ENCODE measurements at places on chromosomes 2 and 18.

DNA sequence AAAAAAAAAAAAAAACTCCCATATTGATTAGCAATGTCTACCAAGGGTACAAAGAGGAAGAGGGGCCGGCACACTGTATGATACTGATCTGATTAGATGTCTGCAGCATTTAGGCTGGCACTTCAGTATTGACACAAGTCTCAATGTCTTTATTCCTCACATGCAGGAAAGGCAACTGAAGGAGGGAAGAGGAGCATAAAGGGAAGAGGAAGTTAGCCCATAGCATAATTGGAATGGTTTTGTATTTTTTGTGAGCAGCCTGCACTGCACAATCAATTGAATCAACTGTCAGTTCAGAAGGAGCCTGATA, 79.0 kb downstream of the DNER start:
- no peak for DNase-seq

DNA sequence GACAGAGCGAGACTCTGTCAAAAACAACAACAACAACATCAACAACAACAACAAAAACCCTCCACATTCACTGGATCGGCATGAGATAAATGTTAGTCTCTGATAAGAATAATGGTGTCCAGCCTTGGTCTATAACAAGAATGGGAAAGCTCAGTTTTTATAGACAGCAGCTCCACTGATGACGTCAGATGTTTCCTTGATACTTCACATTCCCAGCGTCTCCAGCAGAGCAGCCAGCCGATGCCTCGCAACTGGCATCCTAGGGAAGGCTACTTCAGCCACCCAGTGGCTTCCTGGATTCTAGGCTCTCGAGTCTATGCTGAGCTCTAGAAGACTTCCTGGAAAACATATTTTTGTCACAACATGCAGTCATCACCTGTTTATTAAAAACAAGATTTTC, 271.4 kb upstream of the SMIM21 start:
- DNase-seq, result no peak

DNA sequence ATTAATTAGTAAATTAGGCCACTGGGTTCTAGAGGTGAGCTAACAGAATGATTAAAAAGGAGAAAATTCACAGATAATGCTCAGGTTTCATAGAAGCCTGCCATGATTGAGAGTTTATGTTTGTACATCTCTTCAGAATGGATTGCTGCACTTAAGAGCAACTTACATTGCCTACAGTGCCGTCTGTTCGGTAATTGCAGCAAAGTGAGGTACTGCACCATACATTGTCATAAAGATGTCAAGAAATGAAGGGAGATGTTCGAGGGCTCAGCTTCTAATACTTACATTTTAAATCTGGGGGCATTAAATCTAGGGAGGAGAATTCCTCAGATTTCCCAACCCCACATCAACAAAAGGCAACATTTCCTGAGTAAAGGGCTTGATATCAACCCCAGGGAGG, 976.2 kb upstream of the FANCL start:
- no peak for DNase-seq

DNA sequence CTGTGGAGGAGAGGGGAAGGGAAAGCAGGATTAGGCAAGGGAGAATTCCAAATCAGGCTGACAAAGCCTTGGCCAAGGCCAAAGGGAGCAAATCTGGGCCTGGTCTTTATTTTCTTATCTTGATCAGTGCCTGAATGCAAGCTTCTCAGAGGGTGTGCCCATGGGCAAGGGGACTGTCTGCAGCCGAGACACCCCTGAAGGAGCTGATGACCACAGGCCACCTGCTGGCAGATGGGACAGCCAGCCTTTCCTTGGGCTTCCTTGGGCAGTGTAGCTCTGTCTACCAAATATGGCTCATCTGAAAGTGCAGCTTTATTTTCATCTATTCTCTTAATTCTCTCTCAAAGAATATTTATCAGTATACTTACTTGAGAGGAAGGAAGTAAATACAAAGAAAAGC, 117.0 kb downstream of the PKP4 start:
- DNase-seq, result no peak

DNA sequence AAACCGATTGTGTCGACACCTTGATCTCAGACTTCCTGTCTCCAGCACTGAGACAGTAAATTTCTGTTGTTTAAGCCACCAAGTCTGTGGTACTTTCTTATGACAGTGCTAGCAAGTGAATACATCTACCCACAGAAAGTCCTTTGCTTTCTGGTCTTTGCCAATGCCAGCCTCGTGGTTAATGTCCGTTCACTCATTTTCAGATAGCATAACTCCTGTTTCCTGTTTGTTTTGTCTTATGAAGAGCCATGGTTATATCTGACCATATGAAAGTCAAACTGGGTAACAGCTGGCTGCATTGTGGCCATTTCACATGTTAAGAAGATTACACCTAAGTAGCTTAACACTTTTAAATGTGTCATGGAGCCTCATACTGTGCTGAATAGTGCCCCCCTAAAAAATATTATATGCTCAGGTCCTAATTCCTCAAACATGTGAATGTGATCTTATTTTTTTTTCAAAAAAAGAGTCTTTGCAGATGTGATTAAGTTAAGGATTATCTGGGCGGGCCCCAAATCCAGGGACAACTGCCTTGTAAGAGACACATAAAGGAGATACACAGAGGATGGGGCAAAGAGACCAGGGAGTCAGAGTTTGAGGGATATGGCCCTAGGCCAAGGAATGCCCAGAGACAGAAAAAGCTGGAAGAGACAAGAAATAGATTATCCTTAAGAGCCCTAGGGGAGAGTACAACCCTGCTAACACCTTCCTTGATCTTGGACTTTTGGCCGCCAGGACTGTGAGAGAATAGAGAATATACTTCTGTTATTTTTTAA, 118.0 kb downstream of the KCNE4 start:
- no peak for DNase-seq

GRCh38 chr2:41941831-41942230, 106.0 kb upstream of the PKDCC start:
- DNase-seq, result no peak

GRCh38 chr2:100619951-100620350, 57.2 kb downstream of the PDCL3 start:
- DNase-seq, result no peak

GRCh38 chr2:196239622-196240587, 68.5 kb upstream of the STK17B start:
- DNase-seq, result peak; percentile 53

- no peak for DNase-seq
Measured at GRCh38 chr2:179268277-179268925, 3.8 kb upstream of the SESTD1 start.

DNA sequence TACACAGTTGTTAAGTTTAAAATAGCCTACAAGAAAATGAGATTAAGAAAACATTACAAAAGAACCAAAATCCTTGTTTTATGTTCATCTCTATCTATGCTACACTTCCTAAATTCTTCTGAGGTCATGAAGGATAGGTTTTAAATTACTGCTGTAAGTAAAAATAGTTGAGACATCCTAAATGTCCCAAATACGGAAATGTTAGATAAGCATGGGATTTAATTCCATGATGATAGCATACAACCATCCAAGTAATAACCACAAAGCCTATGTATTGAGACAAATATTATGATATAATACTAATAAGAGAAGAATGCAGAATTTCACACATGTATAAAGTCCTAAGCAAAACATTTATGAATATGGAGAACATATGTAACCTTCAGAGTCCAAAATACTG, 34.1 kb downstream of the PIEZO2 start:
- no peak for DNase-seq

- no peak for DNase-seq
Measured at GRCh38 chr2:70775141-70775540, 7.1 kb upstream of the ADD2 start.

DNA sequence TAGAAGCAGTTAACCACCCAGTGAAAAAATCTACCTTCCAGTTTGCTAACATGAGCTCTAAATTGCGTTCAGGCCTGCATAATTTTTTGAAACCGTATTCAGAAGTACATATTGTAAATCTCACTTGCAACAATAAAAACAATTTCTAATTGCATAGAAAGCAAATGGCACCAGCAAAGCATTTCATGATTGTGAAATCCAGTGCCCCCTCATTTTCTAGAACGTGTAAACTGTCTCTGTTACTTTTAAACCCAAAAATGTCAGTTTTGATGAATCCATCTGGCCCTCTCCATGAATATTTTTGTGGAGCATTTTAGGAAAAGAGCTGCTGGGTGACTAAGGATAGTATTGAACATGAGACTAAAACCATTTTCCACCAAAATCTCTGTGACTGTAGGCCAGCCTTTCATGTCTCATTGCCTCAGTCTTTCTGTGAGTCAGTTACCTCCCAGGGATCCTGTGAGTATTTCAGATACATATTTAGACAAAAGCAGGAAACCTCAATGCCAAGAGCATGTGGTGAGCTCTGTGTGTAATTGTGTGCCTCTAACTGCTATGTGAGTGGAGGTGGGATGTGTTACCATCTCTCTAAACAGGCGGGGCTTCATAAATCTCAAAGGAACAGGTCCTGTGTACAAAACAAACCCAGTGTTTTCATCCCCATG, 477.8 kb upstream of the DCC start:
- DNase-seq, result no peak

DNA sequence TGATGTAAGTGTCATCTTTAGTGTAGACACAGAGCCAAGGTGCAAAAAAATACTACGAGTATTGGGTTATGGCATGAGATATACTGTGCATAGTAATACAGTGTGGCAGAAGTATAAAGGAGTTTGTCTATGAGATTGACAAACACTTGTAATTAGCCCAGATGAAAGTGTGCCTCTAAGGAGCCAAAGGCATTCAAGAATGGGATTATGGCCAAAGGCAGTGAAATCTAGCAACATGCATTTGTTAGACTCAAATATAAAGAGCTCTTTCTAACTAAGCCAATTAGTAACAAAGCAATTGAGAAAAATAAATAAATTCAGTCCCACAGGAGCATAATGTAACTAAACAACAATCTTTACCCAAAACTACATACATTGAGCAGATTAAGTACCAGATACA, 1761.8 kb downstream of the SUCLG1 start:
- no peak for DNase-seq

Data from stimulated activated CD4-positive, alpha-beta T cell treated with anti-CD3 and anti-CD28 coated beads, Interleukin-1b, Interleukin-23, amount 100 ng/mL, for 1 hour (primary cell).